ENCODE measurements at places on chromosomes 6 and 20.

DNA sequence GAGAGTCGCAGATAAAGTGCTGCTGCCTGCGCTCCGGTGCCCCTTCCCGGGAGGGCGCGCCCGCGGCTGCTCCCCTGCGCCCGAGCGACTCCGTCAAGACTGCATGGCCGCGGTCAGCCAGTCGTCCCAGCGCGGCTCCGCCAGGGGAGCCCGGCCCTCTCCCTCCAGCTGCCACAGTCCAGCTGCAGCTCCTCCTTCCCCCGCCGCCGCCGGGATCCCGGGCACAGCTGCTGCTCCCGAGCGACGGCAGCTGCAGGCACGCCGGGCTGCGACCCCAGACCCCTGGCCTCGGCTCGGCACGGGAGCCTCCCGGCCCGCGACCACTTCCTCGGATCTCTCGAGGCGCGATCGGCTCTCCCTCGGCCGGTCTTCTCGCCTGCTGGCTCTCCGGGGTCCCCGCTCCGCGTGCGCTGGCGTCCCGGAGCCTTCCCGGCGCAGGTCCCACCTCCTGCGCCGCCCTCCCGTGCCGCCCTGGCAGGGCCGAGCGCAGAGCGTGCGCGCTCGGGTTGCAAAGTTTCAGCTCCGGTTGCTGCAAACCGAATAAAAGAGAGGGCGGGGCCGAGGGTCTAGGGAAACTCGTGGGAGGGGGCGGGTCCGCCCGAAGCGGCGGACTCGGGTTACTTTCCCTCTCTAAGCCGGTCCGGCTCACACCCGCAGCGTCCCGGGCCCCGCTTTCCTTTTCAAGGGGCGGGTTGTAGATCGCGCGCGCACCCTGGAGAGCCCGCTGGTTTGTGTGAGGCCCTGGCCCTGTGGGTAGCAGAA is at the start of gene CNKSR3:
Gene CNKSR3, minus strand, starts transcription at position 542 of the 762 bp plus-strand sequence. CDS start 571 bp downstream, outside the sequence.
- peak within 1 kb of the TSS; percentile 70 for H3K4me3 ChIP-seq
- H3K27me3 ChIP-seq, result peaks cover 53% of the 10 kb centered on the region
- no peak within 1 kb of the TSS for H3K27ac ChIP-seq
- H3K4me1 ChIP-seq, result peaks cover 4% of the 10 kb centered on the region
- H3K36me3 ChIP-seq, result peaks cover 3% of the 10 kb centered on the region

GRCh38 chr6:113365191-113365590 is 492.0 kb upstream of the MARCKS start:
- peaks cover 6% of the 10 kb centered on the region for H3K27me3 ChIP-seq
- no peak for DNase-seq
- H3K4me1 ChIP-seq, result no peaks in the 10 kb centered on the region
- H3K36me3 ChIP-seq, result no peaks in the 10 kb centered on the region
- no peak overlapping the region for H3K27ac ChIP-seq

- H3K27me3 ChIP-seq, result no peaks in the 10 kb centered on the region
- H3K4me3 ChIP-seq, result no peak overlapping the region
- DNase-seq, result no peak
These were observed 57.2 kb downstream of the TBX18 start for GRCh38 chr6:84707171-84707570.

DNA sequence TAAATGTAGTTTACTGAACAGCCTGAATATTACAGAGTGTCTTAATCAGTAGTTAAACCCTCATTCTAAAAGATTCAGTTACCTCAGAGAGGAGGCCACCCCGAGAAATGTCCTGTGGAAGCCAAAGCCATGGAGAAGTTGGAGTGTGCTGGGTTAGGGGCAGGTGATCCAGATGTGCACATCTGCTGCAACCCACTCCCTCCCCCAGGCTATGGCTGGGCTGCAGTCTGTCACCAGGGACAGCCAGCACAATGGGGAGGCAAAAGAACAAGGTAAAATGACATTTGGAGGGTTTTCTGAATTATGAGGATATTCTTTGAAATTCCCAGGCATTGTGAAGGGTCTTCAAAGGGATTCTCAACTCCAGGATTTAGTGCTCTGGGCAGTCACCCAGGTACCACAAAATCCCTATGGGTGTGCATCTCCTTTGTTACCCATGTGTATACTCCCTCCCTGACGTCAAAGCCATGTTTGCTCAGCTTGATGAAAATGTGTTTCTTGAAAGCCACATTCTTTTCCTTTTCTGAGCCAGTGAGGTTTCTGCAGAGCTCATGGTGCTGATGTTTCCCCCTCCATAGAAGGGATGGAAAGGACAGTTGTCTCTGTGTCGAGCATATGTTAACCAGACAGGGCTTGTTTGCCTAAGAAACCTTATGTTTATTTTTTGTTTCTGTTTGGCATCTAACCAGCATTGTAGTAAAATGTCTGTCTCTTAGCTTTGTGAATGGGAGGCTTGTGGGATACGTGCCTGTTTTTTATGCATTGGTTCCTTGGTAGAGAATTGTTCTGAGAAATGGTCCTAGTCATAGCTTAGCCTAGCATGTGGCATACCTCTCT is 212.3 kb upstream of the TBX18 start:
- no peak overlapping the region for H3K27ac ChIP-seq
- no peak for DNase-seq
- H3K4me3 ChIP-seq, result no peak overlapping the region
- no peaks in the 10 kb centered on the region for H3K4me1 ChIP-seq
- H3K27me3 ChIP-seq, result no peaks in the 10 kb centered on the region
